Skeletal muscle cell (primary cell): ENCODE measurements at places on chromosomes 16 and 17.

DNA sequence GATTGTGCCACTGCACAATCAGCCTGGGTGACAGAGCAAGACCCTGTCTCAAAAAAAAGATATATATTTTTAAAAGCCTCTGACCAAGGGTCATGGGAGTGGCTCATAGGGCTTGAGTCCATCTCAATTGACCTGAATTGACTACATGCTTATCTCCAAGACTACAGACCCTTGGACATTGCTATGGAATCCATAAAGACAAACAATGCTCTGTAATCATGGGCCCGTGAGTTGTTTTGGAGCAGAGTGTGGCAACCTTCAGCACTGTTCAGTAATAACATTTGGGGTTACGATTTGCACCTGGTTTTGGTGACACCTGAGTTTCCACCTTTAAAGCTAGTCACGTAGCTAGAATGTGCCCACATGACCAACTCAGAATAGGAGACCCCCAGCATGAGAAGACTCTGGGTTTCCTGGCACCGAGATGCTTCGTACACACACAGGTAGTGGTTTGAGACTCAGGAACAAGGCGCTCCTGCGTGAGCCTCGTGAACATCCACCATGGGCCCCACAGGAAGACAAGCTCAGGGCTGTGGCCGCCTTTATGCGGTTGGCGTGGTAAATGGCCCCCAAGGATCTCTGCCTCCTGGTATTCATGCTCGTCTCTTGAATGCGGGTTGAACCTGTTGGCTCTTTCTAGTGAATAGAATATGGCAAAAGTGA is 66.6 kb upstream of the RPH3AL start:
- DNase-seq = no peak

GRCh38 chr17:72031219-72031884 is 89.5 kb upstream of the SOX9 start:
- DNase-seq = no peak

- no peak for DNase-seq
Observed at GRCh38 chr16:47278306-47278970, 134.7 kb upstream of the NETO2 start.

DNA sequence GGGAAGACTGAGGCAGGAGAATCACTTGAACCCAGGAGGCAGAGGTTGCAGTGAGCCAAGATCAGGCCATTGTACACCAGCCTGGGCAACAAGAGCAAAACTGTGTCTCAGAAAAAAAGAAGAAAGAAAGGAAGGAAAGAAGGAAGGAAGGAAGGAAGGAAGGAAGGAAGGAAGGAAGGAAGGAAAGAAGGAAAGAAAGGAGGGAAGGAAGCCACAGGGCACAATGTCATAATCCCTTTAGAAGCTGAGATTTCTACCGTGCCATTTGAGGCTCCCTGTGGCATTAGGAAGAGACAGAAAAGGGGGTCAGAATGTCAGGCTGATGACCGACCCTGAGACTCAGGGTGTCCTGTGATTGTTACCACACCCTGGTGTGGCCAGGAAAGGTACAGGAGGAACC is 6.6 kb downstream of the GNGT2 start:
- DNase-seq = no peak

DNA sequence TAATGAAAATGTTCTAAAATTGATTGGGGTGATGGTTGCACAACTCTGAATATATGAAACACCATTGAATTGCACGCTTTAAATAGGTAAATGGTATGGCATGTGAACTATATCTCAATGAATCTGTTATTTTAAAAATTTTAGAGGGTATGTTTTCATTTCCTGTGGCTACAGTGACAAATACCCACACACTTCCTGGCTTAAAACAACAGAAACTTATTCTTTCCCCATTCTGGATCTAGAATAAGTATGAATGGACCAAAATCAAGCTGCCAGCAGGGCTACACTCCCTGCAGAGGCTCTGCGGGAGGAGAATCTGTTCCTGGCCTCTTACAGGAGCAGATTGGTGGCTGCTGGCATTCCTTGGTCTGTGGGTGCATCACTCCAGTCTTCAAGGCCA is 11.3 kb upstream of the PECAM1 start:
- no peak for DNase-seq

DNA sequence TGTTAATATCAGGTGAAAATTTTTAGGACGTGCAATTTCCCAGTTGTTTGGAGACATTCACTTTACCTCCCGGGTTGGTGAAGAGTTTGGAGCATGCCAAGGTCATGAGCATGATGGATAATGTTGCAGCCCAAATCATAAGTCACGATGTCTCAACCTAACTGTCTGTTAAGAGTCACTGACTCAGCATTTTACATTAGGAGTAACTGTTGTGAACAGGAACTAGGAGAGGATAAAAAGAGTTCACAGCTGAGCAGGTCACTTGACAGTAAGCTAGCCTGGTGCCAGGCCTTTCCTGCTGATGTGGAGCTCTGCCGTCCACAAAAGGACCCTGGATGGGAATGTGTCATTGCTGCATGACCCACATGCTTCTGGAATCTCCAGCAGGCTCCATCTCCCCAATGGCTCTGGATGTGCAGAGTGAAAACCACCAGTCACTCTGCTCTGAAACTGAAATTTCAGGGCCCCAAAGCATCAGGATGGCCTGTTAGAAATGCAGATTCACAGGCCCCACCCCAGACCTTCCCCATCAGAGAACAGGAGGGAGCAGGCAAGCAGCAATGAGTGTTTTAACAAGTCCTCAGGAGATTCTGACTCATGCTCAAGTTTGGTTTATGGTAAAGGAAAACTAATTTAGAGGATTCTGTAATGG is 371.6 kb upstream of the MAF start:
- DNase-seq = no peak

DNA sequence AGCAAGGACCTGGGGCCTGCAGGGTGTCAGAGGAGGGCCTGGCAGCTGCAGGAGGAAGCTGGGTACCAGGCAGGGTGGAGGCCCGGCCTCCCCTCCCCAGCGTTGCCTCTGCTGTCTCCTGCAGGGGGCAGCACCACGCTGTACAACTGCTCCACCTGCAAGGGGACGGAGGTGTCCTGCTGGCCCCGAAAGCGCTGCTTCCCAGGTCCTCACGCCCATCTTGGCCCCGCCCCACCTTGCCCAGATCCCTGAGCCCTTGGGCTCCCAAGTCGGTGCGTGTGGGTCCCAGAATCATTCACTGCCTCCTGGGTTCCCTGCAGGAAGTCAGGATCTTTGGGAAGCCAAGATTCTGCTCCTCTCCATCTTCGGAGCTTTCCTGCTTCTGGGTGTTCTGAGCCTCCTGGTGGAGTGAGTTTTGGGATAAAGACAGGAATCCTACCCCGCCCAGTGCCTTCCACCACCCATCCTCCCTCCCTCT is 1.2 kb downstream of the TMEM95 start:
- DNase-seq = no peak

DNA sequence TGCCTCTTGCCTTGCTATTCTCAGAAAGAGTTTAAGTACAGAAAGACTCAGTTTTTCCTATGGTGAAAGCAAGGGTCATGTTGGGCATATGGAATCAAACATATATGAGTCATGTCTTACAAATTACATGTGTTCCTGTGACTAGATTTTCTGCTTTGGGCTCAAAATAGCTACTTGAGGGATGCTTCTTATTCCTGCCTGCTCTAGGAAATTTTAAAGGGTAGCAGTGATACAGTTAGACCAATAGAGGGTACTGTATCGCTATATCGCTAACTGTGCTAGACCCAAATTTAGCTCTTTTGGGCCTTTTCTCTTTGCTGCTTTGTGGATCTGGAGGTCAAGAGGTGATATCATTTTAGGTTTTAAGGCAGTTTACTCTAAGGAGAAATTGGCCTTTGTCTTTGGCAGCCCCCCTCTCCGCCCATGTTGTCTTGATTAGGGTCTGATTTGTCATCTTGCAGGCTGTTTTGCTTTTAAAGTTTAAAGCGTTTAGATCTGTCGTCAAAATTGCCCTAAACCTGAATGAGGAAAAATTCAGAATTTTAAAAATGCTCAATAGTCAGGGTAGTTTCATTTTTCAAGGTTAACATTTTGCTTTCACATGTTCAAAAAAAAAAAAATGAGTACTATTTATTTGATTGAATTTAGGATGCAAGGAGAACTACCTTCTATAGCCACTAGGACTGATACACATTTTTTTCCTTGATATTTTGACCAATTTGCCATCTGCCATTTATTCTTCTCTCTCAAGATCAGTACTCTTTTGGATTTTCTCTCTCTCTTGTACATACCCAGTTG is 8.8 kb downstream of the NFATC3 start:
- DNase-seq = no peak

- DNase-seq = no peak
Observed at GRCh38 chr17:69250641-69251040, 22.0 kb upstream of the ABCA10 start.

GRCh38 chr16:67537270-67537635 is 8.6 kb downstream of the RIPOR1 start:
- no peak for DNase-seq

GRCh38 chr17:2076087-2076984 is 21.4 kb downstream of the HIC1 start:
- DNase-seq = no peak

GRCh38 chr16:79497606-79498350 is 102.8 kb downstream of the MAF start:
- DNase-seq = no peak

GRCh38 chr16:50419116-50419515 is 50.3 kb upstream of the BRD7 start:
- DNase-seq = no peak

- peak; percentile 58 for DNase-seq
Observed at GRCh38 chr17:80254396-80255251, 6.0 kb upstream of the RNF213 start.

GRCh38 chr17:77136420-77136767 is 4.4 kb upstream of the SEC14L1 start:
- DNase-seq = no peak

- DNase-seq = no peak
Observed at GRCh38 chr16:57549730-57550129, 7.3 kb downstream of the ADGRG5 start.

- DNase-seq = no peak
Observed at GRCh38 chr17:74670329-74670728, 42.4 kb downstream of the CD300LF start.

DNA sequence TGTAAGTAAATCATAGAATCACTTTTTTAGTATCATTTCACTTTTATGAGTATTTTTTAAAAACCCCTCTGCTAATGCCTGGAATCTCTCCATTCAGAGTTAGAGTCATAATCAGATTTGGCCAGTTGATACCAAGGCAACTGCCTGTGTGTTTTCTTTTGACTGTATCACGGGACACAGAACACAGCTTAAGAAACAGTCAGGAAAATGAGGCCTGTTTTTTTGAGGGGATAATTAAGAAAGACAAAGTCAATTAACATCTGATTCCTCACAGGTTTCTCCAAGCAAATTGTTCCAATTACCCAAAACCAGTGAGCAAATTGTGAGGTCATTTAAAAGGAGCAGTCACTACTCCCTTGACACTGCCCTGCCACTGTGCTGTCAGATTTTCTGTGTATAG is 944.5 kb upstream of the SOX9 start:
- no peak for DNase-seq

DNA sequence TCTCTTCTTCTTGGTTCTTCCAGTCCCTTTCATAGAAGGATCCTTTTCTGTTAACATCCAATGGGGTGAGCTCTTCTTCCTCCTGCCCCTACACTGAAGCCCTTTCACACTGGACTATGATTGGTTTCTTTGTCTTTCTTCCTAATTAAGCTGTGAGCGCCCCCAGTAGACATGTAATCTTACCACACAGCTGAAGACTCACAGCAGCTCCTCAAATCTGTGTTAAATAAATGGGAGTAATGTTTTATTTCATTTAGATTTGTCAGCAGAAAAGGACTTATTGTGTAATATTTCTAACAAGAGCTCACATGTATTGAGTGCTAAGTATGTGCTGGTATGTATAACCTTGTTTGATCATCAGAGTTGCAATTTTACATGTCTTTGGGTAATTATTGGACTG is 55.7 kb downstream of the TOX3 start:
- no peak for DNase-seq

- no peak for DNase-seq
Observed at GRCh38 chr17:34626121-34626681, 46.8 kb downstream of the TMEM132E start.

DNA sequence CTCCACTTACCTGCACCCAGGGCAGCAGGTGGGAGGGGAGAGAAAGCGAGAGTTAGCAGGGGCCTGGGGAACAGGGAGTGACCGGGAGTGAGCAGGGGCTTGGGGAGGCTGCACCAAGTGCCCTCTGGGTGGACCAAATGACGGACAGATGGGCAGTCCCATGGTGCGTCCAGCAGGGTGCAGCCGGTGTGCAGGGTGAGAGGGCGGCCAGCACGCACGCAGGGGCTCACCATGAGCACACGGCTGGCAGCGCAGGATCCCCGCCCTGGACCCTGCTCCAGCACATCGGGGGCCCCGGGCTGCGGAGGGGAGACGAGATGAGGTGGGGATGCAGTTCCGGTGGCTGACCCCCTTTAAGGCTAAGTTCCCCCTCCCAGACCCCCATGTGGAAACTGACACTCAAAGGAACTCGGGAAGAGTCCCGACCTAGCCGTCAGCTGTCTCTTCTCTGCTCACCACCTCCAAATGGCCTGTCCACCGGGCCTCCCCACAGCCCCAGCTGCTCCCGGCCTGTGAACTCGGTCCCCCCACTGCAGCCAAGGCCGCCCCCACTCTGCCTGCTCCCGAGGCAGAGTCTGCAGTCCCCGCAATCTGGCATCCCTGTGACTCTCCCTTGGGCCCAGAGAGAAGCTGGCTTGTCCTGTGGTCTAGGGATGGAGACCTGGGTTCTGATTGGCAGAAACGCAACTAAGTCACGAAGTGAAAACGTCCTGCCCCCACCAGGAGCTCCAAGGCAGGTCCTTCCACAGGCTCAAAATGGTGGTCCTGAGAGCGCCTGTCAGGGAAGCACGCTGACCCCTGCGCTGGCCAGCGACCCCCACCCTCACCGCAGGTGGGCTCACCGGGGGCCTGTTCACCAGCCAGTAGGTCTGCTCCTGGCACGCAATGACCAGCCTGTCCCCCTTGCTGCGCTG is 2.9 kb downstream of the RGS11 start:
- DNase-seq = no peak

GRCh38 chr17:50375858-50376538 is 3.0 kb downstream of the EME1 start:
- no peak for DNase-seq

DNA sequence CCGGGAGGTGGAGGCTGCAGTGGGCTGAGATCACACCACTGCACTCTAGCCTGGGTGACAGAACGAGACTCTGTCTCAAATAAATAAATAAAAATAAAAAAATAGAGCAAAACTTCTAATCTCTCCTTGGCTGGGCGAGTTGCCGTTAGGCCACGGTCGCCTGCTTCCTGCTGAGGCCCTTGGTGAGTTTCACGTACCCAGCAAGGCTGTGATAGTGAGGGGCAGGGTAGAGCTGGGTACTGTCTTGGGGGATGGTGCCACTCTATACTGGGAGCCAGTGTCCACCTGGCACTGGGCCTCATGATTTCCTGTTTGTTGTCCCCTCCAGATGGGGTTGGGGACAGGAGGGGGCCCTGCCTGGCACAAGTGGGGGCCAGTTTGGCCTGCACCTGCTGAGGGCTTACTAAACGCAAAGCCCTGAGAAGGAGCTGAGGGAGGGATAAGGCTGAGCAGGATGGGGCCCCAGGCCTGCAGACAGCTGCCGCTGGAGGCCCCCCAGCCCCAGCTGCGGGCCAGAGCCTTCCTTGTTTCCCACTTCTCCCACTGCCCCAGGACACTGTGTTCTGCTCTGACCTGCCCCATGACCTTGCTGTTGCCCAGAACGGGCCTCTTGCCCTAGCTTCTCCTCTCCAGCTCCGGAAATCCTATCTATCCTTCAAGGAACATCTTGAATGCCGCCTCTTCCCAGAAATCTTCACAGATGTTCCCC is 25.4 kb downstream of the GJD3 start:
- DNase-seq = no peak

GRCh38 chr17:48047113-48047740 is 932 bp upstream of the NFE2L1 start:
- DNase-seq = no peak

- peak; percentile 48 for DNase-seq
Observed at GRCh38 chr16:85072947-85073346, 39.3 kb downstream of the CIBAR2 start.
